ENCODE measurements at places on chromosomes 13 and 19.
A peak's percentile ranks its signal among the peaks of the same experiment; 100 is the strongest.

DNA sequence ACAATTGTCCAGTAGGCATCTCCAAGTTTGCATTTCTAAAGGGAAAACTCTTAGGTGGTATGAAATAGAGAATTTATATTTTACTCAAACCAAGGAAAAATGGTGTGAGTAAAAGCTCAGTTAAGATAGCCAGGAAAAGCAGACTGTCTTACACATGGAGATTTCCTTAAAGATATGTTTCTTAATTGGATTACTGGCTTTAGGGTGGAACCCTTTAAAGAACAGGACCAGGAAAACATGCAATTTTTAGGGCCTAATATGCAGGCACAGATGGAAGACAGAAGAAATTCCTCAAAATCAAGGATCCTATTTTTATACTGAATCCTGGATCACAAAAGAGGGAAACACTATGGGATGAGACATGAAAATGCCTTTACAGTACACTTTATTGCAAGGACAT is 100.3 kb upstream of the PCDH17 start:
- no peak for DNase-seq

DNA sequence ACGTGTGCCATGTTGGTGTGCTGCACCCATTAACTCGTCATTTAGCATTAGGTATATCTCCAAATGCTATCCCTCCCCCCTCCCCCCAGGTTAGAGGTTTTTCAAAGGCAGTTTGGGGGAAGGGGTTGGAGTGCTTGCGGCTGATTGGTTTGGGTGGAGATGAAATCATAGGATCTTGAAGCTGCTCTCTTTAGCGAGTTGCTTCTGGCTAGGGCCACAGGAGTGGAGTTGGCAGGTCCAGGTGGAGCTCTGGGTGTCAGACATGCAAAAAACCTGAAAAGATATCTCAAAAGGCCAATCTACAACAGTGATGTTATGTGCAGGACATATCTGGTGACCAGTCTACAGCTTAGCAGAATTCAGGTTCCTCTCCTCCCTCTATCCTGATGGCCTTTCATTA is 32.6 kb upstream of the CXCL17 start:
- DNase-seq, result no peak

- no peak for DNase-seq
Measured at GRCh38 chr19:17333611-17334413, 843 bp downstream of the ANO8 start.

- no peak for DNase-seq
Measured at GRCh38 chr19:30393046-30393445, 20.9 kb downstream of the ZNF536 start.

- DNase-seq, result no peak
Measured at GRCh38 chr13:112683581-112683980, 6.3 kb upstream of the ATP11A start.

- no peak for DNase-seq
Measured at GRCh38 chr19:44755219-44755618, 6.7 kb downstream of the BCL3 start.

DNA sequence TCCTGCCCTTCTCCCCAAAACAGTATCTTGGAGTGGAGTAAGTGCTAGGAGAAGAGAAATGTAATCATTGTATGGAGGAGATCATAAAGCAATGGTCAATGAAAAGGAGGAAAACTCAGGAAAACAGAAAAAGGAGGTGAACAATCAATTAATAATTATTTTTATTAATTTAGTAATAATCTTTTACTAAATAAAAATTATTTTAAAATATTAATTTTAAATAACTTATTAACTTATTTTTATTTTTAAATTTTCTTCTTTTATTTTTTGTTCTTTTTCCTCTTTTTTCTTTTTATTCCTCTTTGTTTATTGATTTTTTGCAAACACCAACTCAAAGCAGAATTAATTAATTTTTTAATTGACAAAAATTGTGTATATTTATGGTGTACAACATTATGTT is 80.3 kb downstream of the TNFSF11 start:
- no peak for DNase-seq

- DNase-seq, result no peak
Measured at GRCh38 chr19:46648060-46648960, 12.3 kb upstream of the GNG8 start.

GRCh38 chr13:31027136-31027535 is 94.7 kb downstream of the TEX26 start:
- no peak for DNase-seq

- DNase-seq, result no peak
Measured at GRCh38 chr19:32068793-32069192, 276.6 kb upstream of the ZNF507 start.

DNA sequence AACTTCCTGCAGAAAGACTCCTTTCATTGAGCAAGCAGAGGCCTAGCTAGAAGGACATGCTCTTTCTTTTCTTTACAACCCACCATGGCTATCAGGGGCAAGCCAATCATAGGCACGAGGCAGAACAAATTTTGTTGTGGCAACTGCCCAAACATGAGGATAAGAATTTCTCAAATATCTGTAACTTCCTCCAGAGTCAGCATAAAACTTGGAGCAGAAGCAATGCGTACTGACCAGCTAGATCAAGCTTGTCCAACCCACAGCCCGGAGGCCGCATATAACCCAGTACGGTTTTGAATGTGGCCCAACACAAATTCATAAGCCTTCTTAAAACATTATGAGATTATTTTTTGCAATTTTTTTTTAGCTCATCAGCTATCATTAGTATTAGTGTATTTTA is 87.0 kb upstream of the SOX21 start:
- DNase-seq, result no peak

- DNase-seq, result no peak
Measured at GRCh38 chr19:30336290-30336689, 35.9 kb upstream of the ZNF536 start.

DNA sequence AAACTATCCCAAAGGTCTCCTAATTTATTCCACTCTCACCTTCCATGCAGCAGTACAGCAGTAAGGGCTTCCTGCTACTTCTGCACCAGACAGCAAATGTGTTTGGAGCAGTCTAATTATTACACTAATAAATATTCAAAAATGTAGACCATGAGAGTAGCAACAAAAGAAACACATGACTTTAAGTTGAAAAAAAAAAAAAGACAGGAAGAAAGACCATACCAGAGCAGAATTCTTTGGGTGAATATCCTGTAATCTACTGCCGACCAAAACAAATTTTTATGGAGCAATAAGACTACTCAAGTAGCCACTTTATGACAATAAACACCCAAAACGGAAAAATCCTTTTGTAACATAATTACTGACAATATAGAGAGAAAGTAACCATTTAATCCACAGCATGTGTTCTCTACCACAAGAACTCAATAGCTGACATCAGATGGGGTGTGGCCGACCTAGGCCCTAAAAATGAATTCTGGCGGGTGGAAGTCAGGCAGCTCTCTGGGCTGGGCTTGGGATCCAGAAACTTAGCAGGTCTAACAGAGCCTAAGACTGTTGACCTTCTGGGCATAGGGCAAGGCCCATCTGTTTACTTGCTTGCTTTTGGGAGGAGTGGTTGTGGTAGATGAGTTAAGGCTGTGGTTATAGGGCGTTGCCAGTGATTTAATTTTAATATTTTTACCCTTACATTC is 4.6 kb downstream of the KLF12 start:
- DNase-seq, result no peak

GRCh38 chr13:45198924-45199323 is 1.9 kb downstream of the KCTD4 start:
- no peak for DNase-seq

DNA sequence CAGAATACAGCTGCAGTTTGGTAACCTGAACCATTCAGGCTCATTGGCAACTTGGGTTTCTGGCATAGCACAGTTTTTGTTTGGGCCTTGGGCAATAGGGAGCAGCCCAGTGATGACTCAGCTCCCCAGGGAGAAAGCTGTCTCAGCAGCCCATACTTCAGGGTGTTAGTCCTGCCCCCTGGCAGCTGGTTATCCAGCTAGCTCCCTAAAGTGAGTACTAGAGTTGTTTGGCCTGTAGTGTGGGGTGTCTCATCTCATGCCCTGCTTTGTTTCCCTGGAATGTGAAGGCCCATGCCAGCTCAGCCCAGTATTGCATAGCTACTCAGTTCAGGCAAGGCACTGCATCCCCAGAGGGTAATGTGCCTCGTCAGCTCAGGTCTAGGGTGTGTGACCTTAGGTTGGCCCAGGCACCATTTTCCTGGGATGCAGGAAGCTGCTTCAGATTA is 18.2 kb upstream of the ZNF543 start:
- peak; percentile 43 for DNase-seq

DNA sequence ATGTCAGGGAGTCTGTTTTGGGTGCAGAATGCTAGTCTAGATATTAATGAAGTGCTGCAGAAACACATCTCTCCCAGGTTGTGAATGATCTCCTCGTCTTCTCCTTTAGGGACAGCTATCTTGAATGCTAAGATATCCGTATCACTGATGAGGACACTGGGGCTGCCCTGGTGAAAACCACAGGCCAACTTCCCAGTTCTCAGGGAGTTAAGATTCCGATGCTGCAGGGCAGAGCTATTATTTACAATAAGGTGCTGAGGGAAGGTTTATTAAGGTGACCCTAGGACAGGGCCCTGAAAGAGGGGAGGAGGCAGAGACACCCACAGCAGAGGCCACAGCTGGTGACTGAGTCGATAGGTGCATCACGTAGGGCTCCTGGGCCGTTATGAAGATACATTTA is 66.1 kb downstream of the TNFRSF19 start:
- DNase-seq, result no peak

DNA sequence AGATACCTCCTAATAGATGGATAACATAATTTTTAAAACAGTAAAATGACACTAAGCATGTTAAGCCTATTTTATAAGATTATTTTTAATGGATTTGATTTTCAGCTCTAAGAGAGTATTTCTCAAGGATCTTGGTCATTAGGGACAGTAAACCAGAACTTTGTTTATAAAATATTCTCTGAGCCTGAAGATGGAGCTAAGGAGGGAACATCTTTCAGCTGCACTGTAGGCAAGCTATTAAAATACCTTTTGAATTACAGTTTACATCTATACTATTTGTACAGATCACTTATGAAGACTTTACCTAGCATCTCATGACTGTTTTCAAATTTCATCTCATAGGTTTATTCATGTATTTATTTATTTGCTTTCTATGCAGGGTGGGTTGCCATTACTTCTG is 345.3 kb downstream of the MYO16 start:
- DNase-seq, result no peak

GRCh38 chr19:38143847-38144246 is 80.2 kb downstream of the DPF1 start:
- no peak for DNase-seq

DNA sequence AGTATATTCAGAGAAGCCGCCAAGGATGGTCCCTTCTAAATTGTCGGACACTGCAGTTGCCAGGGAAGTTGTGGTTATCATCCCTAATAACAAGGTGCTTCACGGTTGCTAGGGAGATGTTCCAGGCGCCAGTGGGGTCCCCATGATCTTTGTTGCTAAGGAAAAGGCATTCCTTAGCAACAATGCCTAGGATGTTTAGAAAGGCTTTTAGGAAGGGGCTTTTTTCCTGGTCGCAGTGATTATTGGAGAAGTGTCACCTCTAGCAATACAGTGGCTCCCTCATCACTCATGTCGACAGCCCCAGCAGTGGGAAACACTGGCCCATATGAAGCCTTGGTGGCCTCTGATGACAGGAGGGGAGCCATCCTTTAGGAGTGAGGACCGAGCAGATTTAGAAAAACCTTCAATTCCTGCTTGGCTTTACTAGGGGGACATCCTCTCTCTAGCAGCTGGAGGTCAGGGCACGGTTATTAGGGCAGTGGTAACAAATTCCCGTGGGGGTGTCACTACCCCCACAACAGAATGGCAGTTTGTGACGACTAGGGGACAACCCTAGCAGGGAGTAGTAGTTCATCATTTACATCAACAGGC is 6.4 kb upstream of the TMC4 start:
- DNase-seq, result no peak

DNA sequence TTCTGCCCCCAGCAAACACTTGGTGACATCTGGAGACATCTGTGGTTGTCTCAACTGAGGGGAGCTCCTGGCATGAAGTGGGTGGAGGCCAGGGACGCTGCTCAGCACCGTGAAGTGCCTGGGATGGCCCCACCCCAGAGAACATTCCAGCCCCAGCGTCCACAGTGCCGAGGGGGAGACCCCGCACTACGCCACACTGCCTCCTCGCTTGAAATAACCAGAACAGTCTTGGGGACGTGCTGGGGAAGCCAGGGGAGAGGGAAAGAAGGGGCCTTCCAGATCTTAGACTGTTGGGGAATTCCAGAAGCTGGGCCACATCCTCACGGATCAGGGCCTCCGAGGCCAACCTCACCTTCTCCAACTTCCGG is 4.2 kb downstream of the DPP9 start:
- DNase-seq, result no peak

DNA sequence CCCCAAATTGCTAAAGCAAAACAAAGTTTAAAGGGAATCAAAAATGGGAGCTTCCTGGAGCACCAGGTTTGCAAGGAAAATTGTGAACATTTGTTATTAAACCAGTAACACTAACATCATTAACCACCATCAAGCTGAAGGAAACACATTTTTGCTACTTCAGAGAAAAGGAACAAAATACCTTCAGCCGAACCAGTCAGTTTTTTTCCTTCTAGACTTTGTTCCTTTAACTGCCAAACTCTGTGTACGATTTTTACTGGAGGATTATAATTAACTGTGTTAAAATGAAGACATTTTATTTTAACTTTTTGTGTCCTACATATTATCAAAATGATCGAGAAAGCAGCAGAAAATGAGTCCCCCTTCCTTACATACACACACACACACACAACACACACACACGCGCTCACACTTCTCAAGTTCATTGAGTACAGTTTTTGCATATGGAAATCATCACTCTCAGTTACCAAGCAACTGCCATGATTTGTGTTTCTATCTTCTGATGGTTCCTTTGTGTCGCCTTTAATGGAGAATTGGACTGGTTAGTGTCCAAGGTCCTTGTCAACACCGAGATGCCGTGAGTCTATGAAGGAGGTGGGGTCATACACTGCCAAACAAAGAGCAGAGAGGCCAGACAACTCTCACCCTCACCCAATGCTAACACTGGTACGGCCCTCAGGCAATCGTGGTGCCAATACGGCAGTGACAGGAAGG is 9.8 kb upstream of the SERP2 start:
- no peak for DNase-seq

- no peak for DNase-seq
Measured at GRCh38 chr19:56310462-56310861, 4.2 kb downstream of the ZSCAN5A start.

DNA sequence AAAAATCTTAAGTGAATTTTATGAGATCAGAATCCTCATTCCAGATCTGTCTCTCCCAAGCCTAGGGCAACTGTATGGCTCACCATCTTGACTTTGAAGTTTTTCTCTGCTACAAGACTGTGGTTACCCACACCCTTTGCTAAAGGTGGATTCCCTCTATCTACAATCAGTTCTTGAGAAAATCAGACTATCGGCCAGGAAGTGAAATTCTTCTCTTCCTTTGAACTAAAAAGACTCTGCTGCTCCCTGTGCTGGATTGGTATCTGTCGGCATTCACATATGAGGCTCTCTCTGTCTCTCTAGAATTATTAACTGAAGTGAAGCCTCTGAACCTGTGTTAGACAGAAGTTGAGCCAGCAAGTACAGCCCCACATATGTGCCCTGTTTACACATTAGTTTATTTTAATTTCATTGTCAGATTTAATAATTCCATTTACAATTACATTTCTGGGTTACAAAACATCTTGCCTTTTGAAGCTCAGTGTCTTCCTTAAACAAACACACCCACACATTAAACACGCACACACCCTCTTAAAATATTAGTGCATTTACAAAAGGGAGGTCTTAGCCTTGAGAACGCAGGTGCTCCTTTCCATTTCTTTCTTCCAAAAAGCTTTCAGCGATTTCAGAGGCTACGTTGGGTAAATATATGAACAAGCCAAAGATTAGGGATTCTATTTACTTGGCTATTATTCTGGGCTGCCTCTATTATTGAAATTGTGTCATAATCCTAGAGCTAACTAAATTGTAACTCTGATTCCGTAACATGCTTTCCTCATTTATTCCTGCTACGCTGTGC is 145.7 kb downstream of the MIPEP start:
- DNase-seq, result no peak

GRCh38 chr19:38734426-38735256 is 9.6 kb downstream of the CAPN12 start:
- no peak for DNase-seq

All from epithelial cell of proximal tubule (primary cell).